ENCODE measurements at places on chromosomes 7 and 10.

- no peak for DNase-seq
These were observed 37.9 kb downstream of the EXOC4 start for GRCh38 chr7:133290676-133291333.

GRCh38 chr10:78314651-78315050 lies 281.0 kb downstream of the RPS24 start:
- no peak for DNase-seq

- no peak for DNase-seq
These were observed at the start of gene CLDN15 for GRCh38 chr7:101237206-101238067. TSS of gene CLDN15 (minus strand) at chr7:101237802. CDS start at chr7:101237581, 221 bp downstream.

- no peak for DNase-seq
These were observed 39.8 kb downstream of the SEM1 start for GRCh38 chr7:96669812-96670211.

DNA sequence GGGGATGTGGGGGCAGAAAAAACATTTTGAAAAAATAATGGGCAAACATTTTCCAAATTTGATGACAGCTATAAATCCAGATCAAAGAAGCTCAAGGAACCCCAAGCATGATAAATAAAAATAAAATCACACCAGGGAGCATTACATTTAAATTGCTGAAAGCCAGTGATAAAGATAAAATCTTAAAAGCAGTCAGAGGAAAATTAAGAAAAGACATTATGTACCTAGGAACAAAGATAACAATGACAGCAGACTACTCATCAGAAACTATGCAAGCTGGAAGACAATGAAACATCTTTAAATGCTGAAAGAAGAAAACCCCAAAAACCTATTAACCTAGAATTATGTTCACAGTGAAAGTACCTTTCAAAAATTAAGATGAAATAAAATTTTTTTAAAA lies 23.3 kb downstream of the NEUROG3 start:
- no peak for DNase-seq

DNA sequence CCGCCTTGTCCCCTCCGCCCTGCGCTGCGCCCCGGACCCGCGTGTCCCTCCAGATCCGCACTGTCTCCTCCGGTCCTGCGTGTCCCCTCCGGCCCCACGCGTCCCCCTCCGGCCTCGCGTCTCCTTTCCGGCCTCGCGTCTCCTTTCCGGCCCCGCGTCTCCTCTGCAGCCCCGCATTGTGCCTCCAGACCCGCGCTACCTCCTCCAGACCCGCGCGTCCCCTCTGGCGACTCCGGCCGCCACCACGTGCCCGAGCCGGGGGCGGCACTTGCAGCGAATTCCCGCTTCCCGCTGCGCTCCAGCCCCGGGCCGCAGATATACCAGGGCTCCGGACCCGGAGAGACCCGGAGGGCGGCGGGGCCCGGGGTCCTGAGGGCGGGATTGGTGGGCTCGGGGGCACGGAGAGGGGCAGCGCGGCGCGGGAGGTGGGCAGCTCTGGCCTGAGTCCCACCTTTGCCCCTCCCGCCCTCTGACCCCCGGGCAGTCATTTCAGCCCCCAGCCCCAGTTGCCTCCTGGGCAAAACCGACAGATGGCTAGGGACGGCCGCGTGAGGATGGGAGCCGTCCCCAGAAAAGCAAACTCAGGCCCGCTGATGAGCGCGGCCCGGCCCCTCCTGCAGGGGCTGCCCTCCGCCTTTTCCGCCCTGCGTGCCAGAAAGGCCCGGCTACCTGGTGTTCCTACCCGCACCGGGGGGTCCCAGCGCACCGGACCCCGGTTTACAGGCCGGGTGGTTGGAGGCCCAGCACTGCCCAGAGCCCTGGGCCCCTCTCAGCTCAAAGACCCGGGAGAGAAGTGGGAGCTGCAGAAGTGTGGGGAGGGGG lies 56.5 kb downstream of the RBM17 start:
- DNase-seq = no peak

DNA sequence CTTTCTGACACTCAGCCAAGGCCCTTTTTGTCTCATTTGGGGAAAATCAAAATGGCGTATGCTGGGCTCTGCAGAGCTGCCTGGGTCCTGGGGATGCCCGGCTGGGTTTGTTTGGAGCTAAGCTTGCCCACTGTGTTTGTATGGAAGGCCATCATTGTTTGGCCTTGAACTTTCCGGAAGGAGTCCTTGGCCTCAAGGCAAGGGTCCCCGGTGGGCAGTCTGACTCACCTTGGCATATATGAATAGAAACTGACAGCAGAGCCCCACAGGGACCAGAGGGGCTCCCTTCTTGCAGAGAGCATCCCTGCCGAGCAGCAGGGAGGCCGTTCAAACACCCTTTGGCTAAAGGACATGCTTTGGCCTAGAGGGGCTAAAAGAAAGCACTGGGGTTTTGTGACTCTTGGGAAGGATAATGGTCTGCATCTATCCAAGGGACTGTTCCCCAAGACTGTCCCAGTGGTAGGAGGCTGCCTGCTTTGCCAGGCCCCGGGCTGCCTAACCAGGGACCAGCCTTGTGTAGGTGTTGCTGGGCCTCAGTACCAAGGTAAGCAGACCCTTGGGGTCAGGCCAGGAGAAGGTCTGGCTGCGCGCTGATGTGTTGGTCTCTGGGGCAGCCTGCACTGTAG lies 15.0 kb downstream of the SLC18A2 start:
- no peak for DNase-seq

- no peak for DNase-seq
These were observed 10.7 kb downstream of the EMX2 start for GRCh38 chr10:117553142-117553814.

DNA sequence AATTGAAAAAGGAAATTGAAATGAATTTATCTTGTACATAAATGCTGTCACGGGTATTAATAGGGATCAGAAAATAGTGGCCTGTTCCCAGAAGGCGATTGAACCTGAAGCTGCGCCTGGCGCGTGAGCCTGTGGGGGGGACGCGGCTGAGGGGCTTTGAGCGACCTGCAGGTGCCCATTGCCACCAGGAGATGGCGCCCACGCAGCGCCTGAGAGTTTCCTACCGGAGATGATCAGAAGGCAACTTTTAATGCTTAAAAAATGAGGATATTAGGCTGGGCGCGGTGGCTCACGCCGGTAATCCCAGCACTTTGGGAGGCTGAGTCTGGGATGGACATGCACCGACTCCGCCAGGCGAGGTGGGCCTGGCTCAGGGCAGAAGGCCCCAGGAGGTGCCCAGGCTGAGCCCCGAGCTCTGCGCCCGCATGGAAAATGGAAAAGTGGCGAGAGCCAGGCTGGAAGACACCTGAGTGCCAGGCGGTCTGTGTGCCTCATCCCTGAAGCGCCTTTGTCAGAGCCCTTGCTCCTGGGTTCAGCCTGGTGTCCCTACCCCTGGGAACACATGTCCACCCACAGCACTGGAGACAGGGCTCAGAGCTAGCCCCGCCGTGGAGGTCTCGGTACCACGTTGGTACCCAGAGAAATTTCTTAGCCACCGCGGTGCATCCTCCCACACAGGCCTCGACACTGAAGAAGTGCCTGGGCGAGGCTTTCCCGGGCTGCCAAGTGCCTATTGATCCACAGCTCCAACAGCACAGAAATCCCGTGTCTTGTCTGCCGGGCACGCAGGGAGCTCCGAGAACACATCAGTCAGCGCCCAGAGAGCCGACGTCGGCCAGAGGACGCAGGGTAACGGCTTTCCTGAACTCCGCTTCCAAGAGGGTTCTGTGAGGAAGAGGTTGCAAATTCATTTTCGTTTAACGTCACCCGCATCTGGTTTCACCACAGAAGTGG lies 117.4 kb downstream of the INPP5A start:
- no peak for DNase-seq

GRCh38 chr7:14748461-14748860 lies 154.1 kb downstream of the DGKB start:
- no peak for DNase-seq

GRCh38 chr7:157266272-157266671 lies 70.5 kb upstream of the DNAJB6 start:
- DNase-seq = no peak

- DNase-seq = no peak
These were observed 30.6 kb upstream of the PCBD1 start for GRCh38 chr10:70918851-70919530.

- no peak for DNase-seq
These were observed 1.2 kb upstream of the FOXI2 start for GRCh38 chr10:127735723-127736221.

DNA sequence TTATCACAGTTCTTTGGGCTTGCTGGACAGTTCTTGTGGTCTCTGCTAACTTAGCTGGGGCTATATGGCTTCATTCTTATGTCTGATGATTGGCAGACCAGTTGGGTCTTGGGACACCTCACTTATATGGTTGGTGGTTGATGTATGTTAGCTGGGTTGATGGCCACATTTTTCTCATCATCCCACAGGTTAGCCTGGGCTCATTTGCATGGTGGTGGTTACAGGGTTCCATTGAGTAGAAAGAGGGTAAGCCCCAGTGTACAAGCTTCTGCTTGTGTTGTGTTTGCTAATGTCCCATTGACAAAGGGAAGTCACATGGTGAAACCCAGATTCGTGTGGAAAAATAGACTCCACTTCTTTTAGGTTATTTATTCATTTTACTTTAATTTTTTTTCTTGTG lies 40.6 kb downstream of the TMEM60 start:
- DNase-seq = no peak

DNA sequence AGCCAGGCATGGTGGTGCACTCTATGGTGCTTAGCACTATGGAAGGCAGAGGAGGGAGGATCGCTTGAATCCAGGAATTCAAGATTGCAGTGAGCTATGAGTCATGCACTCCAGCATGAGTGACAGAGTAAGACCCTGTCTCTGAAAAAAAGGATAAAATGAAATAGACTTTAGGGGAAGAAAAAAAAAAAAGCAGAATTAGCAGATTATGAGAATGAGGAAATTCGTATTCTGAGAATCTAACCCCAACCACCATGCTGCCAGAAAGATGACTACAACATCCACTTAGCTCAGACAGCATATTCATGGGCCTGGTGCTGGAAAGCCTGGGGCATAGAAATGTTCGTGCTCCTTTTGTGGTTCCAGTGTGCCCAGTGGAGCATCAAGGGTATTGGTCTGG lies 63.3 kb downstream of the TMEM26 start:
- no peak for DNase-seq

DNA sequence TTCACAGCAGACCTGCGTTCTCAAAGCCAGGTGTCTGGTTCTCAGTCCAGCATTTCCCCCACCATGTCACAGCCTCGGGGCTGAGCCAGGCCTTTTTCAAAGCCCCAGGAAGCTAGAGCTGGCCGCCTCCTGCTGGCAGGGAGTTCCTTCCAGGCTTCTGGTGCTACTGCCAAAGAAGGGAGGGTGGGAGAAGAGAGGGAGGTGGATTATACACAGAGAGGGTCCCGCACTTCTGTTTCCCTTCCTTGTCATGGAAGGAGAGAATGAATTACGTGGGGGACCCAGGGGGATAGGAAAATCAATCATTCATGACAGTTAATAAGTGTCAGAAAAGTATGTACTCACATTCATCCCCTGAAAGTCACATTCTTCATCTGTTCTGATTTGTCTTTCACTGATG lies 600 bp upstream of the LGI1 start:
- DNase-seq = no peak

DNA sequence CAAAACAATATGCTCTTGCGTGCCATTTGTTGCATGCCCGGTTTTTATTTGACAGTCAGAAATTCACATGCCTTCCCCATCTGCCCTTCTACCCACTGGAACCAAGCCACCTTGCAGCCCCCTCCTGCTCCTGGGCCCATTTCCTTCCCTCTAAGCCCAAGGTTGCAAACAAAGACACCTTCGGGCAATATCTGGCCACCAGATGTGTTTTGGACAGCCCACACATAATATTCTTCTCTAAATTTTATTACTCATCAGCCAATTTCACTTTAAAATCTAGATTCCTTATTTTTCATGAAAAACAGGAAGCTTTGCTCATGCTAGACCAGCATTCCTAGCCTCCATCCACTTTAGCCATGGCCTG lies 18.2 kb upstream of the C10orf105 start:
- DNase-seq = no peak

DNA sequence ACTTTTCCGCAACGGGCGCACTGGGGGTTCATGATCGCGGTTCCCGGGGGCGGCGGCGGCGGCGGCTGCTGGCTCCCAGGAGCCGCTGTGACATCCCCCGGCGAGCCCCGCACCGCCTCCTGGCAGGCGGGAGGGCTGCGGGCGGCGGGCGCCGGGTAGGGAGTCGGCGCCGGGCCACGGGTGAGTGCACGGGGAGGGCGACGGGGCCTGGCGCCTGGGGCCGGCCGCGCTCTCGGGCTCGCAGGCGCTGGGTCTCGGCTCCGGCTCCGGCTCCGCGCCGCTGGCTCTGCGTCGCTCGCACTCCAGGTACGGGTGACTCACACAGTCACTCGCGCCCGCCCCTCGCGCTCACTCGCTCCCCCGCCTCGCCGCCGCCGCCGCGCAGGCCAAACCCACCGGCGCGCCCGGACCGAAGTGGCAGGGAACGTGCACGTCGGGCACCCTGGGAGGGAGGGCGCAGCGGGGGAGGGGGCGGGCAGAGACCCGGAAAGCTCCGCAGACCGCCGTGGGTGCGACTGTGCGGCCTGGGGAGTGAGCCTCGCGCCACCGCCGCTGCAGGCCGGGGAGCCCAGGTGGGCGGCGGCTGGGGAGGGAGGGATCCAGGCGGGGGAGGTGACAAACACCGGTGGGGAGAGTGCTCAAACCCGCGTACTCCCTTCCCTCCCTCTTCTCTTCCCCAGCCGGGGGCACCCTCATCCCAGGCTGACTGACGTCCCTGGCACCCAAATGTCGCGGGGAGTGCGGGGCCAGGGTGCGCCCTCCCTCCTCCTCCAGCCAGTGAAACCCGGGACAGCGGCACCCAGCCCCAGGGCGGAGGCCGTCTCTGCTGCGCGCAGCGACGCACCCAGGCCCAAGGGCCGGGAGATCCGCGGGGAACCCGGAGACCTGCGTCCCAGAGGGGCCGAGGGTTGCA lies 276.9 kb upstream of the NEBL start:
- DNase-seq = no peak

GRCh38 chr10:77837248-77837924 lies 89.2 kb downstream of the DLG5 start:
- no peak for DNase-seq

- no peak for DNase-seq
These were observed 179.9 kb upstream of the NAMPT start for GRCh38 chr7:106464651-106465050.

DNA sequence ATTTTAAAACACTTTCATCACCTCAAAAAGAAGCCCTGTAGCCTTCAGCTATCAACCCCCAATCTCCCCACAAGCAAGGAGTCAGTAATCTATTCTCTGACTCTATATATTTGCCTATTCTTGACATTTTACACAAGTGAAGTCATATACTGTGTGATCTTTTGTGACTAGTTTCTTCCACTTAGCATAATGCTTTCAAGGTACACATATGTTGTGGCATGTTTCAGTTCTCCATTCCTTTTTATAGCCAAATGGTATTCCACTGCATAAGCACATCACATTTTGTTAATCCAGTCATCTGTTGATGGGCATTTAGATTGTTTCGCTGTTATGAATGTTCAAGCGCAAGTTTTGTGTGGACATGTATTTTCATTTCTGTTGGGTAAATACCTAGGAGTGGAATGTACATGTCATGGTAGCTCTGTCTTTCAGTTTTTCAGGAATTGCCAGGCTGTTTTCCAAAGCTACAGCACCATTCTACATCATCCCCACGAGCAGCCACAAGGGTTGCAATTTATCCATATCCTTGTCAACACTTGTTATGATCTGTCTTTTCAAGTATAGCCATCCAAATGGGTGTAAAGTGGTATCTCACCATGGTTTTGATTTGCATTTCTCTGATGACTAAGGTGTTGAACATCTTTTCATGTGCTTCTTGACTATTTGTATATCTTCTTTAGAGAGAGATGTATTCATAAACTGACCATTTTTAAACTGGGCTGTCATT lies 405.6 kb downstream of the KCNMA1 start:
- DNase-seq = no peak
